Lung (tissue), 17 donors: ENCODE measurements at places on chromosomes 16 and 17. TPM values are rescaled to one million over a fixed set of nuclear protein-coding genes. Genes with fewer than 3 reads are reported as not detected.

GRCh38 chr16:24538756-24539294 is 541 bp upstream of the RBBP6 start:
- DNase-seq, result no peak

PRR11 gene
- 2.5 TPM for total RNA-seq

DNA sequence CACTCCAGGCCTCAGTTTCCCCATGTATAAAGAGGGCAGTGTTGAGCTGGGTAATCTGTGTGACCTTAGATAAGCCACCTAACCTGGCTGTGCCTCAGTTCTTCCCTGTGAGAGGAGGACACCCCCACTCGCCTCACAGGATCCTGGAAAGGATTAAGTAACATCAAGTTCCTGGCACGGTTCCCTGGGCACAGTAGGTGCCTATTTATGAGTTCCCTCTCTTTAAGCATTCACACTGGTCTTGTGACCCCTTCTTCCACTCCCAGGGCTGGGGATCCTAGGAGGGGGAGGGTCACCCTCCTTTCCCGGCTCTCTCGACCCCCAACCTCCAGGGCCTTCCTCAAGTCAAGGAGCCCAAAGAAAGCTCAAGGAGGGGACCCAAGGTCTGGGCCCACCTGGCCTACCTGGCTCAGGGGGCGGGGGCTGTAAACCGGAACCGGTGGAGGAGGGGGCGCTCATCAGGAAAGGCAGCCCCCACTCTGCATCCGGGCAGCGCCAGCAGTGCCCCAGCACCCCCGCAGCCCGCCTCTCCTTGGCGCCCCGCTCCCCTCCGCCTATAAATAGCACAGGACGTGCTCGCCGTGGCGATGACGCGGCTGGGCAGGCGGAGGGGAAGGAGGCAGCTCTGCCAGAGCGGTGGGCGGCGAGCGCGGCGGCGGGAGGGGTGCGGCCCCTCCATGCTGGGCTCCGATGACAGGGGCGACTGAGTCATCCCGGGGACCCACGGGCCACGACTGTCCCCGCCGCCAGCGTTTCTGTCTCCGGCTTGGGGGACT is 9.4 kb downstream of the RPL19 start:
- peak; percentile 86 for DNase-seq

GRCh38 chr17:6358131-6358530 is 76.8 kb downstream of the AIPL1 start:
- DNase-seq, result no peak

G6PC1 gene
- total RNA-seq, result not detected

RPA1 gene
- 82.6 TPM for total RNA-seq

NT5M gene
- 2.1 TPM for total RNA-seq

KRTAP2-2 gene
- total RNA-seq, result not detected

DNA sequence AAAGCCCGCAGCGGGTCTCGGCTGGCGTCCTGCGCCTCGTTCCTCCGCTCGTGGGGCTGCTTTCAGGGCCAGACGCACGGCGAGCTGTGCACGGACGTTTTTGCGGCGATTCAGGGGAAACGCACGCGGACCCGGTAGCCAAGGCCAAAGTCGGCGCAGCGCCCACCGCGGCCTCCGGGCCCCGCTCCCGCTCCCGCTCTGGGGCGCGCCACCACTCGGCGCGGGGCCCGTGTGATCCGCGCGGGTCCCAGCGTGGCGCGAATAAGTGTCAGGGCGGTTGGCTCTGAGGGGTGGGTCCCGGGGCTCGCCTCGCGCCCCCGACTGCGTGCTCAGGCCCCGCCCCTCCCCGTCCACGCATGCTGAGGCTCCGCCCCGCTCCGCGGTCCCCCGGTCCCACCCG is 694 bp upstream of the TBCD start:
- DNase-seq, result no peak

DNA sequence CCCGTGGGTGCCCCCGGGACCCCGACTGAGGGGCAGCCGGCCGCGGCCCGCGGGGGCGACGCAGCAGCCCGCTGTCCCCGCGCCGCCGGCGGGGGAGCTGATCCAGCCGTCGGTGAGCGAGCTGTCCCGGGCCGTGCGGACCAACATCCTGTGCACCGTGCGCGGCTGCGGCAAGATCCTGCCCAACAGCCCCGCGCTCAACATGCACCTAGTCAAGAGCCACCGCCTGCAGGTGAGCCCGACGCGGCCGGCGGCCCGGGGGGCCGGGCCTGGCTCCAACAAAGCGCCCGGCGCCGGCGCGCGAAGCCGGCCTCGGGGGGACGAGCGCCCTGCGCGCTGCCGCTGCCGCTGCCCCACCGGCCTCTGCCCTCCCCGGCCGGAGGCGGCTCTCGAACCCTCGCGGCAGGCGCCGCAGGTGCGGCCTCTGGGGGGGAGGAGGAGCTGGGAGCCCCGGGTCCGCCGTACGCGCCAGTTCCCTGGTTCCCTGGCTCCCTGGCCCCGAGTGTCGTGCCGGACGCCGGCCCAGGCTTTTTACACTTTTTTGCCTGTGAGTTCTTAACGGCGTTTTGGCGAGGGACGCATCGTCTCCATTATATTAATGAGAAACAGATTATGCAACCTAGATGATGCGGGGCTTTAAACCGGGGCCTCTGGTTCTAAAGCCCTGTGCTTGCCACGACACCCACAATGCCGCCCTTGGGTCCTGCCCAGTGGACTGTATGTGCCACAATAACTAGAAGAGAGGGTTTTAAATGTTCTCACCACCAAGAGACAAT is 521 bp downstream of the ATMIN start:
- DNase-seq, result peak; percentile 42

DNA sequence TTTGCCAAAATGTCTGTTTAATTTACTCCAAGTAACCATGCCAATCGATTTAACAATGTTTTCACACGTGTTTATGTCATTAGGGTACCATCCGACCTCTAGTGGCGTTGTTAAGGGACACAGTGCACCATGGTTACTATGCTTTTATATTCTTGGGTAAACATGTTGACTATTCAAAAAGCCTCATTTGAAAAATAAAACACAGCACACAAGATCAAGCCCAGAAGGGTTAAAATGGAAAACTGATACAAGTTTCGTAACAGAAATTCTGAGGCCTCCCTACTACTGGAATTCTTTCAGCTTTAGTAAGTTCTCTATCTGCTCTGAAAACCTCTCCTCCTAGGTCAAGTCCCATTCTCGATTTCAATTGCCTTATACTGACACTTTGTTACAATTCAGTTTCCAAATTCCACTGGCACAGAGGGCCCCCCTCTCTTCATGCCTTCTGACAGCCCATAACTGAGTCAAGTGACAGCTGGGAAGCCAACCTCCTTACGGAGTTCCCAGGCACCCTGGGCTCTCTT is 2.1 kb downstream of the CFAP20 start:
- peak; percentile 79 for DNase-seq

GRCh38 chr16:79810449-79811189 is 210.1 kb upstream of the MAF start:
- DNase-seq, result no peak

GRCh38 chr16:50509521-50510341 is 38.5 kb upstream of the NKD1 start:
- DNase-seq, result no peak

RHOT1 gene
- 90.5 TPM for total RNA-seq

- no peak for DNase-seq
These were observed 9.2 kb downstream of the SNN start for GRCh38 chr16:11677451-11677951.

ASPSCR1 gene
- total RNA-seq, result 22.9 TPM

DNA sequence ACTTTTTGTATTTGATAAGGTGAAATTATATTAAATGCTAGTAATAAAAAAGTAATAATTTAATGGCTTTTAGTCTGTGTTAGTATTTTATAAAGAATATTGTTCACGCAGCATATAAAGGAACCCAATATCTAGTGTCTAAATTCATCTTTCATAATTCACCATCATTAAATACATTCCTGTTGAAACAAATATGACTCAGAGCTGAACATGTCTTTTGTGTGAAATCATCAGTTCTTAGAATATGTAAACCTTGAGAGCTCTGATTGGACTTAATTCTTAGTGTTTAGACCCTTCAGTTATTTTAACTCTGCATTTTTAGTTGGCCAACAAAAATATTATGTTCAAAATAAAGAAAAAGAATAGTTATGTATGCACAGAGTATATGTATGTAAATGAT is 71.8 kb downstream of the ABHD15 start:
- no peak for DNase-seq

ZG16 gene
- total RNA-seq, result 0.06 TPM

NLK gene
- total RNA-seq, result 27.0 TPM

DNA sequence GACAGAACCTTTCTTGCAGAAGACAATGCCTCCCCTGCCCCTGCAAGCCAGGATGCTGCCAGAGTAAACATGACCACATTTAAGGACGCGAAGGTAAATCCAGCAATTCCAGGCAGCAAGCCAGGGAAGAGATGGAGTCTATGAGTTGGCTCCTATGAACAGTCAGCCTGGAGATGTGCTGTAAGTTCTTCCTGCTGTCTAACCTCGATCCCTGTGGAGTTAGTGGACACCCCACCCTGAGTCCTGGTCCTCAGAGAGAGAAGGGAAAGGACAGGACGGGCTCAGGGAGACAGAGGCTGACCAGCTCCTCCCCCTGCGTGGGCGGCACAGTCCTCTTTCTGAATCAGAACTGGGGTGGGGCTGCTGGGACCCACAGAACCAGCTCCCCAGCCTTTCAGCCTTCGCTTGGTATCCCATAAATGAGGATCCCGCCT is 24.9 kb downstream of the CDC42EP4 start:
- DNase-seq, result no peak

- peak; percentile 89 for DNase-seq
These were observed 504 bp downstream of the ERBB2 start for GRCh38 chr17:39700148-39700987.

GRCh38 chr17:74784125-74784810 is 8.1 kb upstream of the NAT9 start:
- no peak for DNase-seq

HSPB9 gene
- not detected for total RNA-seq

GHDC gene
- total RNA-seq, result 33.3 TPM

GRCh38 chr17:20073055-20073979 is 64.2 kb downstream of the SPECC1 start:
- peak; percentile 24 for DNase-seq

DNA sequence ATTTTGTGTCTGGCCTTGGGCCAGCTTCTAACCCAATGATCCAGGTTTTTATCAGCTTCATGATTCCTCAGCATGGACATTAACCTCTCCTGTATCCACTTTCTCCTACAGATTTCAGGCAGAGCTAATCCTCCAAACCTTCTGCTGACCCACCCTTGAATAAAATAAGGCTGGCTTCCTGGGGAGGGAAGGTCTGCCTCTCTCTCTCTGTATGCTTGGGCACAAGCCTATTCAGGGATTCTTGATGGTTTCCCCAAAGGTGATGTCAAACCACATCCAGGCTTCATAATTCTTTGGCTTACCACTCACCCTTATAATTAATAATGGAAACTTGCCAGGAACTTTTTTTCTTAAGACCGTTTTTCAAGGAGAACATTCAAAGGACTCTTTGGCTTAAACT is 240.1 kb downstream of the UTP18 start:
- no peak for DNase-seq

UMOD gene
- not detected for total RNA-seq

- DNase-seq, result peak; percentile 39
These were observed 414.6 kb downstream of the SLC39A11 start for GRCh38 chr17:72677714-72678390.

EVI2B gene
- total RNA-seq, result 8.1 TPM
